ENCODE measurements at places on chromosomes 3 and 15.

GRCh38 chr3:49362561-49362960 is 4.4 kb upstream of the GPX1 start:
- H3K4me1 ChIP-seq: peaks cover 21% of the 10 kb centered on the region
- no peak overlapping the region for H3K4me3 ChIP-seq
- no peaks in the 10 kb centered on the region for H3K27me3 ChIP-seq
- no peak for DNase-seq
- peaks cover 79% of the 10 kb centered on the region for H3K36me3 ChIP-seq

DNA sequence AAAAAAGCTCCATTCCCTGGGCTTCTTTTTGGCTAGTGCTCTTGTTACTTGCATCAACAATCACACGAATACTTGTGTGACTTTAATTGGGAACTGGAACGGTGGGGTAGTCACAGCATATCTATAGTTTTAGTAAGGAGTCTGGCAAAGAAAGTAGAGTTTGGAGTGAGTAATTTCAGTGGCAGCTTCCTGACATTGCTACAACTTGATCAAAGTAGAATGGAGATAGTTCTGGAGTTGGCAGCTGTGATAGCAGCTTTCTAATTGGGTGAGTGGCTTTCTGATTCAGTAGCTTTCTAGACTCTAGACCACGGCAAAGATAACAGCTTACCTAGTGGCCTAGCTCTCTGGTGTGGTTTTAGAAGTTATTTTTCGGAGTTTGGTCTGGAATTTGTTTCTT is 475.0 kb downstream of the TUSC7 start:
- DNase-seq: no peak
- H3K4me1 ChIP-seq: no peaks in the 10 kb centered on the region
- no peak overlapping the region for H3K4me3 ChIP-seq
- no peaks in the 10 kb centered on the region for H3K27me3 ChIP-seq
- H3K36me3 ChIP-seq: no peaks in the 10 kb centered on the region

DNA sequence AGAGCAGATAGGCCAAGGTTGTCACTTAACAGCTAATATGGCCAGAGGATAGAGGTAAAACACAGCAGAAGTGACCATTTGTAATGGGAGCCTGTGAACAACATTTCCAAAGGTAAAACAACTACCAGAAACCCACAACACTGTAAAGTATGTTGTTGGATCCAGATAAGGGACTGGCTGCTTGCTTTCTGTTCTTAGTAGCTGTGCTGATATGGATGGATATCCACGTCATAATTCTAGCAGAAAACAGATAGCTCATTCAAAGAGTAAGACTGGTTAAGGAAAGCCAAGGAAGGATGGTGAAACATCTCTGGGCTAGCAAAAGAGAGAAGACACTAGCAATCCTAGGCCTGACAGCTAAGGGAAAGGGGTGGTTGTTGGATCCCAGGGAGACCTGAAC is 36.9 kb upstream of the SPRED1 start:
- DNase-seq: no peak
- H3K4me1 ChIP-seq: peaks cover 8% of the 10 kb centered on the region

GRCh38 chr3:25652921-25653320 is 11.8 kb downstream of the TOP2B start:
- H3K27ac ChIP-seq: no peak overlapping the region
- no peaks in the 10 kb centered on the region for H3K27me3 ChIP-seq
- H3K4me1 ChIP-seq: peaks cover 2% of the 10 kb centered on the region
- DNase-seq: no peak

- DNase-seq: no peak
- H3K4me3 ChIP-seq: no peak overlapping the region
- H3K27me3 ChIP-seq: peaks cover 46% of the 10 kb centered on the region
- no peak overlapping the region for H3K27ac ChIP-seq
- H3K4me1 ChIP-seq: no peaks in the 10 kb centered on the region
Observed at GRCh38 chr3:186469525-186469924, 74.7 kb downstream of the CRYGS start.

- no peaks in the 10 kb centered on the region for H3K36me3 ChIP-seq
- no peaks in the 10 kb centered on the region for H3K4me1 ChIP-seq
- H3K27me3 ChIP-seq: no peaks in the 10 kb centered on the region
- no peak overlapping the region for H3K27ac ChIP-seq
Observed at GRCh38 chr3:87082796-87083440, 92.0 kb upstream of the VGLL3 start.

DNA sequence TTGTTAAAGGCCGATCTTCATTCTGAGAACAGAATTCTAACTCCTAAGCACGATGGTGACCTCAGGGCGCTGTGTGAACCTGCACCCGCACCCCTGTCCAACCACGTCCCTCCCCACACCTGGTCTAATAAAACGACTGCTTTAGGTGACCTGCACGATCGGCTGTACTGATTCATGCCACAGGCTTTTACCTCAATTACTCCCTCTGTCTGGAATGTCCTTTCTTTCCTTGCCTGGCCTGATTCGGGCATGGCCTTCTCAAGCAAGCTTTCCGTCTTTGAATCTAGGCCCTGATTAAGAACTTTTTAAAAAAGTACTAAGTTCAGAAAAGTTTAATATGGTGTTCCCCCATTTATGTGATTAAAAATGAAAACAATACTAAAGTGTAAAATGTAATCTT is 842 bp upstream of the U2SURP start:
- H3K36me3 ChIP-seq: no peaks in the 10 kb centered on the region
- H3K27me3 ChIP-seq: no peaks in the 10 kb centered on the region
- H3K4me3 ChIP-seq: peak overlapping the region; percentile 46

GRCh38 chr3:189338366-189338765 is 166.6 kb downstream of the TPRG1 start:
- no peak overlapping the region for H3K4me3 ChIP-seq
- no peak for DNase-seq
- no peaks in the 10 kb centered on the region for H3K27me3 ChIP-seq
- no peaks in the 10 kb centered on the region for H3K36me3 ChIP-seq
- H3K4me1 ChIP-seq: peaks cover 2% of the 10 kb centered on the region
- no peak overlapping the region for H3K27ac ChIP-seq

GRCh38 chr15:36671017-36671416 is 91.6 kb downstream of the CDIN1 start:
- DNase-seq: no peak
- no peaks in the 10 kb centered on the region for H3K4me1 ChIP-seq

DNA sequence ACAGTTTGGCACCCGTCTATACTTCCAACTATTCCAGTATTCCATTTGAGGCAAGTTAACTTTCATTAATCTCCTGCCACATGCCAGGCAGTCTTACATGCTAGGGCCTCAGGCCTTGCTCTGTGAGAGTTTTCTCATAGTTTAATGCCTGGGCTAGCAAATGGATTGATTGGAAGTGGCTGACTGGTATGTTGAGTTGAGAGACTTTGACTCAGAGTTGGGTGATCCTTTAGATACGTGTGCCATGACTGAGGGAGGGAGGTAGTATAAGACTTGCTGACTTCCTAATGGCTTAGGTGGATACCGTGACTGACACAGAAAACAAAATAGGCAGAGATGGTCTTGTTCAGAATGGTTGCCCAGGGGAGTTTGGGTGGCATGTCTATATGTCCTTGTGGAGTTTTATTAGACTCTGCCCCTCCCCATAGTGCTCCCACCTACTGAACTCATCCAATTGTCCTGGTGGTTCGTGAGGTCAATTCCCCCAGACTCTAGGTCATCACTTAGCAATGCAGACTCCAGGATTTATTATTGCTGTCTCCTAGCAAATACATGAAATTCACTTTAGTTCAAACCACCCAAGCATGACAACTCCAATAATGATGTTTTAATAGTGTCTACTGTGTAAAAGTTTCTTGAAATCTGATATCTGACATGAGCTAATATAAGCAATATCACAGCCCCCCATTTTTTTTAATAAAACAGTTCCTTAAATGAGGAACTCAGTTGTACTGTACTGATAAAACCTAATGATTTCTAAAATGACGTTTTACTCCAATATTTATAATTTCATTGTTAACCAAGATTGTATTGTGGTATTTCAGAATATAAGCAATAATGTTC is 413.9 kb upstream of the MDFIC2 start:
- peak overlapping the region; percentile 97 for H3K27ac ChIP-seq
- H3K4me3 ChIP-seq: no peak overlapping the region
- peak; percentile 7 for DNase-seq
- no peaks in the 10 kb centered on the region for H3K4me1 ChIP-seq
- no peaks in the 10 kb centered on the region for H3K36me3 ChIP-seq
- H3K27me3 ChIP-seq: no peaks in the 10 kb centered on the region

DNA sequence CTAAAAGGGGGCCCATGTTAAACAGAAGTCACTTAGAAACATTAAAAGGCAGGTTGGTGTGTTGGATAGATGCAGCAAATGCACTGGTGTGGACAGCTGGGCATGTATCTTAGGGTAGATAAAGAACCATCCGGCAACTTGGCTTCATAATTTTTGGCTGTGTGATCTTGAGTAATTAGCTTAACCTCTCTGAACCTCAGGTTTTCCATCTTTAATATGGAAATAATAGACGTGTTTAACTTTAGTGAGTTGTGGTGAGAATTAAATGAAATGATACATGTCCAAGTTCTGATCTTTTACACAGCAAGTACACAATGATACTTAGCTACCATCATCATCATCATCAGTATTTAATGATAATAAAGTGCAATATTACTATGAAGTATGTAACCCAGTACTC is 330.4 kb downstream of the FOXP1 start:
- DNase-seq: no peak
- no peaks in the 10 kb centered on the region for H3K27me3 ChIP-seq
- H3K4me3 ChIP-seq: no peak overlapping the region
- no peak overlapping the region for H3K27ac ChIP-seq
- peaks cover 2% of the 10 kb centered on the region for H3K4me1 ChIP-seq
- no peaks in the 10 kb centered on the region for H3K36me3 ChIP-seq

GRCh38 chr3:169667166-169668071 is 3.9 kb upstream of the MECOM start:
- DNase-seq: no peak
- peaks cover 16% of the 10 kb centered on the region for H3K4me1 ChIP-seq
- H3K4me3 ChIP-seq: no peak overlapping the region
- no peak overlapping the region for H3K27ac ChIP-seq
- H3K27me3 ChIP-seq: peaks cover 90% of the 10 kb centered on the region
- no peaks in the 10 kb centered on the region for H3K36me3 ChIP-seq

GRCh38 chr3:111700054-111700453 is 104.9 kb upstream of the ZBED2 start:
- no peak for DNase-seq
- no peaks in the 10 kb centered on the region for H3K27me3 ChIP-seq
- no peak overlapping the region for H3K27ac ChIP-seq
- H3K4me1 ChIP-seq: no peaks in the 10 kb centered on the region
- H3K4me3 ChIP-seq: no peak overlapping the region

DNA sequence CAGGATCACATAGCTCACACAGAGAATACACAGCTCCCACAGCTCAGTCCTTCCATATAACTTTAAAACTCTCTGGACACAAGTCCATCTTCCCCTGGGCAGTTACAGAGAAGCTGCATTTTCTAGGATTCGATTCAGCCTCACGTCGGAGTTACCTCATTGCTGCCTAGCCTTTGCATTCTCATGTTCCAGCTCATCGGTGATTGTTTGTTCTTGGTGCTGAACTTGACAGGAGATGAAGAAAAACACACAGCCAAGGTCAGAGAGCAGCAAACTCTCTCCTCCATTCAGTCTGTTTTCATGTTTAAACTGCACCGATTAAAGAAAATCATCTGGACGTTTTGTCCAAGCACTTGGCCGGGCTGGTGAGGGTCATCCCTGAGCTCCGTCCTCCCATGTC is 375.5 kb upstream of the CFAP20DC start:
- H3K4me3 ChIP-seq: no peak overlapping the region
- peaks cover 37% of the 10 kb centered on the region for H3K27me3 ChIP-seq
- H3K4me1 ChIP-seq: peaks cover 8% of the 10 kb centered on the region
- H3K27ac ChIP-seq: peak overlapping the region; percentile 40
- peak; percentile 96 for DNase-seq

- H3K4me1 ChIP-seq: no peaks in the 10 kb centered on the region
- DNase-seq: no peak
- no peaks in the 10 kb centered on the region for H3K36me3 ChIP-seq
Observed at GRCh38 chr3:41836360-41837134, 125.4 kb downstream of the ULK4 start.

DNA sequence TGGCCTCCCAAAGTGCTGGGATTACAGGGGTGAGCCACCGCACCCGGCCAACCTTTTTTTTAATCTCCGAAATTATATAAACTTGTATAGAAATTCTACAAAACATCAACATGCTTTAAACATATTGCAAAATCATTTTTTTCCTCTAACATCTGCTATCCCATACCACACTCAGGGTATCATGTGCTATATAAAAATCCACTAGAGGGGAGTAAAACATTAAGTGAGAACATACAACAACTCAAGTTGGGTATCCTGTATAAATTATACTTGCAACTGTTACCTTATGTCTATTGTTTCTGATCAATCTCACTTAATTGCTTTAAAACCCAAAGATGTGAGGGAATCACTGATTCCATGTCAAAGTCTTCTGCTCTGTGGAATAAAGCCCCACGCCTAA is 71.9 kb upstream of the FBN1 start:
- peaks cover 2% of the 10 kb centered on the region for H3K4me1 ChIP-seq
- no peaks in the 10 kb centered on the region for H3K27me3 ChIP-seq
- H3K36me3 ChIP-seq: no peaks in the 10 kb centered on the region

- peaks cover 31% of the 10 kb centered on the region for H3K27me3 ChIP-seq
- H3K4me3 ChIP-seq: no peak overlapping the region
- H3K4me1 ChIP-seq: peaks cover 3% of the 10 kb centered on the region
- no peak for DNase-seq
- no peaks in the 10 kb centered on the region for H3K36me3 ChIP-seq
- H3K27ac ChIP-seq: no peak overlapping the region
Observed at GRCh38 chr3:46668591-46668990, 24.9 kb downstream of the ALS2CL start.

DNA sequence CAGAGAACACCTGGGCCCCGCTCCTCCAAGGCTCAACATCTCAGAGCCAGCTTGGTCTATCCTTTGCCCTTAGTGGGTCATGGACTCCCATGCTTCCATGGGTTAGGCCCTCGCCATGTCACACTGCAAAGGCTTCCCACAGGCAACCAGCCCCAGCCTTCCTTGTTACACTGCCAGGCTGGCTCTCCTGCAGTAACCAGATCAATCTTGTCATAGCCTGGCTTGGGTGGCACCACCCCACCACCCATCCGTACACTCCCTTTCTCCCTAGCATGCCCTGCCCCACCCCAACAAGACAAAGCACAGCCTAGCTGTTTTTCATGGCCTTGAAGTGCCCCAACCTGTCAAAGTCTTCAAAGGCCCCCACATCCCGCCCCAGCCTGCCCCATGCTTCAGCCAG is 30.5 kb downstream of the CA12 start:
- H3K4me3 ChIP-seq: no peak overlapping the region
- no peaks in the 10 kb centered on the region for H3K27me3 ChIP-seq
- no peak for DNase-seq

GRCh38 chr15:67296684-67297083 is 42.1 kb downstream of the IQCH start:
- no peaks in the 10 kb centered on the region for H3K27me3 ChIP-seq
- H3K27ac ChIP-seq: no peak overlapping the region
- no peak for DNase-seq
- H3K4me1 ChIP-seq: no peaks in the 10 kb centered on the region
- no peak overlapping the region for H3K4me3 ChIP-seq

GRCh38 chr3:116809208-116809607 is 99.6 kb downstream of the TUSC7 start:
- H3K36me3 ChIP-seq: no peaks in the 10 kb centered on the region
- no peak overlapping the region for H3K4me3 ChIP-seq
- DNase-seq: no peak
- H3K27ac ChIP-seq: no peak overlapping the region
- H3K4me1 ChIP-seq: no peaks in the 10 kb centered on the region
